ENCODE measurements at places on chromosomes 7 and 10.

- no peak for DNase-seq
Observed at GRCh38 chr10:16565604-16566003, 43.9 kb upstream of the C1QL3 start.

- no peak for DNase-seq
Observed at GRCh38 chr10:77241350-77241725, 396.3 kb downstream of the KCNMA1 start.

DNA sequence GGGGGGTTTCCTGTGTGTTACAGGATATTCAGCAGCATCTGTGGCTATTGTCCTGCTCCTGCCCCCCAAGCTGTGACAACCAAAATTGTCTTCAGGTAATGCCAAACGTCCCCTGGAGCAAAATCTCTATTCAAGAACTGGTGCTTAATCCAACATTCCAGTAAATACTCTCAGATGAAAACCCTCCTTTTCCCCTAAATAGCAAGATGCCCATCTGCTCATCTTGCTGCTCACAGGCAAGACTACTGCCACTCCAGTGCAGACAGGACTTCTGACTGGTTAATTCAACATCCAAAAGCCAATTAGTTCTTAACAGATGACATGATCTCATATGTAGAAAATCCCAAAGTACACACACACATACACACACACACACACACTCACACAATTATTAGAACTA is 20.5 kb upstream of the JAZF1 start:
- DNase-seq = no peak

- no peak for DNase-seq
Observed at GRCh38 chr7:120259386-120259785, 13.6 kb upstream of the KCND2 start.

DNA sequence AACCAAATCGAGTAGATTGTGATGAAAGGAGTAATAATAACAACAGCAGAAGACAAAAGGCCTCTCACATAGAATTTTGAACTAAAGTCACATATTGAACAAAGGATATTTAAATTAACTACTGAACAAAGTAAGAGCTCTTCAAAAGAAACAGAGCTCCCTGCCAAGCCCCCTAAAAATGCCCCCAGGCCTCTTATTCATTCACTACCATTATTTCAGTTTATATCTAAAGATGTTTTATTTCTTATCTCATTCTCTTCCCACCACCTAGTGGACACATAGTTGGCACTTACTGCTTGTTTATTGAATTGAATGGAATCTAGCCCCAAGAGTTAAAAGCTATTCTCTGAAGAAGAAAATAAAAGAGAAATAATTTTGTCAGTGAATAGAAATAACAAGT is 37.4 kb downstream of the VCL start:
- peak; percentile 25 for DNase-seq

- DNase-seq = peak; percentile 55
Observed at GRCh38 chr7:96075510-96076349, 246.2 kb downstream of the SLC25A13 start.

DNA sequence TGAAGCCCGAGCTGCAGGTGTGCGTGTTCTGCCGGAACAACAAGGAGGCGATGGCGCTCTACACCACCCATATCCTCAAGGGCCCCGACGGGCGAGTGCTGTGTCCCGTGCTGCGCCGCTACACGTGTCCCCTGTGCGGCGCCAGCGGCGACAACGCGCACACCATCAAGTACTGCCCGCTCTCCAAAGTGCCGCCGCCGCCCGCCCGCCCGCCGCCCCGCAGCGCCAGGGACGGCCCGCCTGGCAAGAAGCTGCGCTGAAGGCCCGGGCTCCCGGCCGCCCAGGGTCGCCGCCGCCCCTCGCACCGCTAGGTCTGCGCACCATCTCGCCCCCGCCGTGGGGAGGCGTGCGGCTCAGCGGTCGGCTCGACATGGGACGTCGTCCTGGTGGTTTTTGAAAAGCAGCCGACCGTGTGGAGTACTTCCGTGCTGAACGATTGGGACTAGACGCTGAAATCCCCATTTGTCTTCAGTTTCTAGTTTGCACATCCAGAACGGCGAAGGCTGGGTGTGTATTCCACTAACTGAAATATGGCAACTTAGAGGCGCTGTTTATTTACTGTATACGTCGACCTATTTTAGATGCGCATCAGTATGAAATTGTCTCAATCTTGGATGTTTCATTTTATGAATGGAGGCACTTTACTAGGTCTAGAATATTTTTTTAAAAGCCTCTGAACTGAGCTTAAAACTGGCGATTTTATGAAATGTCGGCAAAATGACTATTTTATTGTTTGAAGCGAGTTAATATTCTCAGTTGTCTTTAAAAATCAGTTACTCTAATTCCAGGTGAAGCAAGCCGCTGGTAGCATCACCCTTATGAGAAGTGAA is 1.1 kb downstream of the NANOS1 start:
- peak; percentile 22 for DNase-seq

DNA sequence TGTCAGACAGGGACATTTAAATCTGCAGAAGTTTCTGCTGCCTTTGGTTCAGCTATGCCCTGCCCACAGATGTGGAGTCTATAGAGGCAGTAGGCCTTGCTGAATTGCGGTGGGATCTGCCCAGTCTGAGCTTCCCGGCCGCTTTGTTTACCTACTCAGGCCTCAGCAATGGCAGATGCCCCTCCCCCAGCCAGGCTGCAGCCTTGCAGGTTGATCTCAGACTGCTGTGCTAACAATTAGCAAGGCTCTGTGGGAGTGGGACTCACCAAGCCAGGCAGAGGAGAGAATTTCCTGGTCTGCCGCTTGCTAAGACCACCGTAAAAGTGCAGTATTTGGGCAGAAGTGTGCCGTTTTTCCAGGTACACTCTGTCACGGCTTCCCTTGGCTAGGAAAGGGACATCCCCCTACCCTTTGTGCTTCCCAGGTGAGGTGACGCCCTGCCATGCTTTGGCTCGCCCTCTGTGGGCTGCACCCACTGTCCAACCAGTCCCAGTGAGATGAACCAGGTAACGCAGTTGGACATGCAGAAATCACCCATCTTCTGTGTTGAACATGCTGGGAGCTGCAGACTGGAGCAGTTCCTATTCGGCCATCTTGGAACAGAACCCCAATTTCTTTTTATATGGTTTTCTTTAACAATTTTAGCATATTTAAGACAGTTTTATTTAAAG is 28.4 kb upstream of the VWDE start:
- peak; percentile 54 for DNase-seq

DNA sequence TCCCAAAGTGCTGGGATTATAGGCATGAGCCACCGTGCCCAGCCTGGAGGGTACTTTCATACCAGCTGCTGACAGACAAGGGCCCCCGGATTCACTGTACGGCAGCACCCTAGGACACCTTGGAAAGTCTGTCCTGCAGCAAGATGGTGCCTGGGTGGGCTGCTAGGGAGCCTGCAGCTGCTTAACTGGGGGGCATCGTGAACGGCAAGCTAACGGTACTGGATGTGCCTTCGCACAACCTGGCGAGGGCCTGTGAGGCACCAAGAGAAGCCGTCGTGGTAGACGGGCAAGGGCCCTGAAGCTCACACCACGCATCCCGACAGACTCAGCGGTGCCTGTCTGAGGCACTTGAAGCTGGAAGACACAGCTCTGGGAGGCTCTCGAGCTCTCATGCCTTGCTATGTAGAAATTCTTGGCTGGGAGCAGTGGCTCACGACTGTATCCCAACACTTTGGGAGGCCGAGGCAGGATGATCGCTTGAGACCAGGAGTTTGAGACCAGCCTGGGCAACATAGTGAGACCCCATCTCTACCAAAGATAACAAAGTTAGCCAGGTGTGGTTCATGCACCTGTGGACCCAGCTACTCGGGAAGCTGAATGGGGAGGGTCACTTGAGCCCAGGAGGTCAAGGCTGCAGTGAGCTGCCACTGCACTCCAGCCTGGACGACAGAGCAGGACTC is 9.4 kb downstream of the BRAT1 start:
- DNase-seq = no peak

GRCh38 chr7:22718200-22718711 is 8.7 kb upstream of the IL6 start:
- peak; percentile 93 for DNase-seq

- DNase-seq = no peak
Observed at GRCh38 chr7:1569440-1569832, 396 bp downstream of the PSMG3 start.

DNA sequence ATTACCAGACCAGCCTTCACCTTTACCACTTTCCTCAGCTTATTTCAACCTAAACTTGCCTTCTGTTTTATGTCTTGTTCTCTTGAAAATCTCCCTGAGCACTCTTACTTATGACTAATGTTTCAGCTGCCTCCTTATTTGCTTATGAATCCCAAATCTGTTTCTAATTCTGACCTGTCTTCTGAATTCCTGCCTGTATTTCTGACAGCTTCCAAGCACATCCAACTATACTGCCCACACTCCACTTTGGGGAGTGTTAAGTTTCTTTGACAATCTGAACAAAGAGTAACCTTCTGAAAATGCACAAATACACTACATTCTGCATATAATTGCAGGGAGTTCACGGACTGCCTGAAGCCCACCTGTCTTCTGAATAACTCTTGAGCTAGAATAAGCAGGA is 48.7 kb downstream of the ARMC3 start:
- DNase-seq = no peak

DNA sequence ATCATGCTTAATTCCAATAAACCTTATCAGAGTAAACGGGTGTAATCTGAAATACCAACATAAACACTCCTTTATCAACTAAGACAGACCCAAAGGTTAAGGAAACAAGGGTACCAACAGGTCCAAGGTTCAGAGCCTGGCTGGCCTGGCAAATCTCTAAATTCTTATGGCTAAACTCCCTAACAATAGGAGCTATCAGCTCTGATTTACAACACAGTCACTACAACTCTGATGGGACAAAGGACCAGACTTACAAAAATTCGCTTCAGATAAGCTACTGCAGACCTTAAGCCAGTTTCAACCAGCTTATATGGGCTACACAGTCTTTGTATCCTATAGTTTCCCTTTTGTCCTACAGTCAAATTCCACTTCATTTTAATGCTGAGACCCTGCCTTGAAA is 381.9 kb downstream of the ZWINT start:
- DNase-seq = no peak

DNA sequence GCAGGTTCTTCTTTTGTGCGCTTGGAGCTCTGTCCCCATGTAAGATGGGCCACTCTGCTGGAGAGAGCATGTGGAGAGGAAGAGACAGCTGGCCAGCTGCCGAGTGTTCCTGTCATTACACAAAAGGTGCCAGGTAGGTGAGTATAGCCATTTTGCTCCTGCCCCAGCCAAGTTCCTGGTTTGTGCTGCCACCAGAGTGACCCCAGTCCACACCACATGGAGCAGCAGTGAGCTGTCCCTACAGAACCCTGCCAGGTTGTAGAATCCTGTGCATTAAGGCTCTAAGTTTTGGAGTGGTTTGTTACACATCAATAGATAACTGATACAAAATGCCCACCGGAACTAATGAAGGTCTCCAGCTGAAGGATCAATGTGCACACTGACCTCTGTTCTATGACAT is 84.6 kb upstream of the GHITM start:
- DNase-seq = no peak

DNA sequence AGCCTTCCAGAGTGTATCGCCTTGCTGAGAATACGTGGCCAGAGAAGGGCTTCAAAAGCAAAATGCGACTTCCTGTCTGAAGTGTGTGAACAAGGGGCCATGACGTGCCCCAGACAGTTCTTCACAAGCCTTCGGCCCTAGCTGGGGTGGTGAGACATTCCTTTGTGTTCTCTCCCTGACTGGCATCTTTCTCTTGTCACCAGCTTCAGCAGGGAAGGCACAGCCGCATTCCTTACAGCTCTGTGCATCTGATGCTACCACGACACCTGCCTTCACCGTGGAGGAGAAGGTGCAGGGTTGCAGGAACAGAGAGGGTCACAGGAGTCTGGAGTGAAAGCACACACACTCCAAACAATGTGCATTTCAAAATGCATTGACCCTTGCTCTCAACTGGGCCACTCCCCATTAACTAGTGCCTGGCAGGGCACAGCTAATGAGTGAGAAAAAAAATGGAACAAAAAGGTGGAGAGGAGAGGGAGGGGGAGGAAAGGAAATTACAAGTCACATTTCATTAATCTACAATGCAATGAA is 93.4 kb downstream of the GPR26 start:
- no peak for DNase-seq

DNA sequence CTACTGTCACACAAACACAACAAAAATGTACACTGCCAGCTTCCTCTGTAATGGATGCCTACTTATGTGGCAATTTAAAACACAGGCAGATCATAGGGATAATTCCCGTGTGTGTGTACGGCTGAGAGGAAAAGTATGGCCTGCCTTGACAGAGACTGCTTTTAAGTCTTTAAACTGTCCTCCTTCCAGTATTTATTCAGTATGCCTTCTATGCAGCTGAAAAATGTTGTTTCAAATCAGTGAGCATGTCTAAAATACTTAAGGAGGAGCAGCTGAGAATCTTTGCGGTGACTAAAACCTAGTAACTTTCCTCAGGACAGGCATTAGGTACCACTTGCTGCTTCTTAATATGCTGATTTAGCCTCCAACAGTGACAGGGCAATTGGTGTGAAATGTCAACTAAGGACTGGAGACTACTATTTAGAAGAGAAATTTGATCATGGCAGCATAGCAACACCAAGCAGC is 126.3 kb downstream of the CACNA2D1 start:
- DNase-seq = no peak

DNA sequence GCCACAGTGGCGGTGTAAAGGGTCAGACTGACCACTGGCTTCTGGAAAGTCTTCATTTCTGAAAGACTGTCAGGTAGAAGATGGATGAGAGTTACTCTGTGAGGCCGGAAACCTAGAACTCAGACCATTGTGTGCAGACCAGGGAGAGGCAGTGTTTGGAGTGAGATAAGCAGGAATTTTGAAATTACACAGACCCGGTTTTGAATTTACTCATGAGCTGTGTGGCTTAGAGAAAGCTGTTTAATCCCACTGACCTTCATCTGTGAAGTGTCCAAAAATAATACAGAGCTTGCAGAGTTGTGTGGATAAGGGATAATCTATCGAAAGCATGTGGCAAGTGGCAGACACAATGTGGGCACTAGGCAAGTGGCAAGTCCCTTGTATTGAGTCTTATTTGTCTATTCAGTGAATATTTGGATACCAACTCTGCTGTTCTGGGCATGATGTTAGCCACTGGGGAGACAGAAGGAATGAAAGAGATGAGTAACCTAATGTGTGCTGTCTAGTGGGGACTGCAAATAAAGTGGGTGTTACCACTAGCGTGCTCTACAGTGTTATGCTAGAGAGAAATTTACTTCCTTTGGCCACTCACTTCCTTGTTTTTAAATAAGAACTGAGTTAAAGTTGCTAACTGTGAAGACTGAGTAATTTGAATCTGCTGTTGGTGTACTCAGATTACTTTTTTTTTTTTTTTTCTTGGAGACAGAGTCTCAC is 69.4 kb downstream of the KIAA1217 start:
- no peak for DNase-seq

GRCh38 chr10:71015674-71016073 is 127.3 kb upstream of the PCBD1 start:
- no peak for DNase-seq

- no peak for DNase-seq
Observed at GRCh38 chr7:131637859-131638258, 81.4 kb upstream of the PODXL start.

- no peak for DNase-seq
Observed at GRCh38 chr7:72406820-72407403, 5.2 kb downstream of the CALN1 start.

- DNase-seq = no peak
Observed at GRCh38 chr7:39421251-39421650, 145.0 kb upstream of the YAE1 start.

- no peak for DNase-seq
Observed at GRCh38 chr7:50400114-50400513, 50.0 kb downstream of the FIGNL1 start.

Measured in HCEC 1CT (cell line).